Hematopoietic multipotent progenitor cell treated with erythropoietin and hydrocortisone succinate and interleukin-3 and kit ligand, for 6 days (in vitro differentiated cells): ENCODE measurements at places on chromosomes 4 and X.

DNA sequence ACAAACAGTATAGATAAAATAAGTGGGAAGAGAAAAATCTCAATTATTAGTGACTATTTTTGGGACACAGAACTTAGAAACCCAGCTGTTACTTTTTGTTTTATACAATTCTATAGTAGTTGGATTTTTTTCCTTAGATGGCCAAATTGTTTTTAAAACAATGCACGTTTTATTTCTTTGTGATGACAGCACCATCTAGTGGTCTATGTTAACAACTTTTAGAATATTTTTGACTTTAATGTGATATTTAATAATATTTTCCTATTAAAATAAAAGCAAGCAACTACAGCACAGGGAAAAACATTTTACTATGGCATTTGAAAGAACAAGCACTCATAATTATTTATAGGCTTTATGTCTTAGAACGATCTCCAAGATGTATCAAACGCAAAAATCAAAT lies 5.6 kb upstream of the SMIM31 start:
- peak; percentile 51 for DNase-seq

DNA sequence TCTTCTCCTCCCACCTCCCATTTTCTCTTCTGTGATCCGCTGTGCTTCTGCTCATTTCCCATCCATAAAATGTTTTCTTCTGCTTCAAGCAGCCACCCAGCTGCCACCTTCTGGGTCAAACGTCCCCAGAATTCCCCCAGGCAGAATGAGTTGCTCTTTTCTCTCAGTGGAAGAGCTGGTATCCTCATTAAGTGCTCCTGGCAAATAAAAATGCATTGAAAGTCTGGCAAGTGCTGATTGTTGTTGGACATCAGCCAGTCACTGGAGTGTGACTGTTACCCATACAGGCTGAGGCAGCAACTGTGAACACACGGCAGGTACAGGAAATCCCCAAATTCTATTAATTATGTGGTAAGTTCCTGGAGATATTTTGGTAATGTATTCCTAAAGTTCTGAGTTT lies 52.6 kb downstream of the LIMCH1 start:
- DNase-seq, result no peak

- no peak for DNase-seq
Measured at GRCh38 chr4:112094330-112094729, 50.9 kb upstream of the FAM241A start.

DNA sequence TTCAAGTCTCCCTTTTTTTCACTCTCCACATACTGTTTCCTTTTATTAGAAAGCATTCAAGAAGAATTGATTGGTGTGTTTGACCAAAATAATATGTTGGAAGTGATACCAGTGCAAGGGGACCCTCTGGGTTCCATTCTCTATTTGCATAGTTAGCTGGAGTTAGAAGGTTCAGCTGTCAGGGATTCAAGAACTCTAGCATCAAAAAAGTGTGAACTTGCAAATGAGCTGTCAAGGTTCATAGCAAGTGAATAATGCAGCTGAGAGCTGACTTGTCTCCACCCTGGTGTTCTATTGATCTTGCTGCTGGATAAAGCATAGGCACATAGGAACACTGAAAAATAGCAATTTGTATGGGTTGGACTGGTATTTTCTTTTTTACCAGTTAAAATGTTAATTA lies 73.2 kb downstream of the SORBS2 start:
- DNase-seq, result no peak

GRCh38 chrX:87518504-87518903 lies 902 bp downstream of the KLHL4 start:
- DNase-seq, result no peak

- DNase-seq, result no peak
Measured at GRCh38 chr4:155367608-155368007, 9.2 kb downstream of the MAP9 start.

DNA sequence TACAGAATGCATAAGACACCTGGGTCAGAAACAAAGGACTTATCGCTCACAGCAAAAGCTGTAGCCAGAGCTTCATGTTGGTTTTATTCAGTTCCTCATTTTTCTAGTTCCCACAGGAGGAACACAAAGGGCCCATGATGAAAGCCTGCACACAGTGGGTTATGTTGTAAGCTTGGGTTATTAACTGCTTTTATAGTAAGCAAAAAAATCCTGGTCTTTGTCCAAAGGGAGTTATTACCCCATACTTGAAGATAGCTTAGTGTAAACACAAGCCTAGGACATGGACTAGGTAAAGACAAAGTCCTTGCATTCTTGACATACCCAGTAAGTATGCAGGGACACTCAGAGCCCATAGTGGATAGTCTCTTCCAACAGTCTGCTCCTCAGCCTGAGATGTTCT lies 11.7 kb downstream of the BBS12 start:
- DNase-seq, result peak; percentile 67

DNA sequence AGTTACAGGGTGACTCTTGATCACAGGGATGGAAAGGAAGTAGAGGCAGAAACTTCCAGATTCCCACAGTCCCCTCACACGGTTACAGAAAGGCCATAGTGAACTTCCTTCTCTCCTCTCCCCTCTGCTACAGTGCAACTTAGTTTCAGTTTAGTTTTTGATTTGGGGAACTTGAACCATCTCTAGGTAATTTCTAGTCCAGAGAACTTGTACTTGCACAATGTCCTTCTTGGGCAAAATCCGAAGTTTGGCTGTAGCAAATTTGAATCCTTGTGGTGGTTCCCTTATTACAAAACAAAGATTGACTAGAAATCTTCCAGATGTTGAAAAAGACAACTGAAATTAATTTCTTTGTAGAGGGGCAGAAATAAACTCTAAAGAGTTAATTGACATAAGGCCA lies 1.2 kb upstream of the BLTP1 start:
- DNase-seq, result no peak

GRCh38 chrX:63657821-63658220 lies 127.2 kb downstream of the ARHGEF9 start:
- DNase-seq, result no peak

DNA sequence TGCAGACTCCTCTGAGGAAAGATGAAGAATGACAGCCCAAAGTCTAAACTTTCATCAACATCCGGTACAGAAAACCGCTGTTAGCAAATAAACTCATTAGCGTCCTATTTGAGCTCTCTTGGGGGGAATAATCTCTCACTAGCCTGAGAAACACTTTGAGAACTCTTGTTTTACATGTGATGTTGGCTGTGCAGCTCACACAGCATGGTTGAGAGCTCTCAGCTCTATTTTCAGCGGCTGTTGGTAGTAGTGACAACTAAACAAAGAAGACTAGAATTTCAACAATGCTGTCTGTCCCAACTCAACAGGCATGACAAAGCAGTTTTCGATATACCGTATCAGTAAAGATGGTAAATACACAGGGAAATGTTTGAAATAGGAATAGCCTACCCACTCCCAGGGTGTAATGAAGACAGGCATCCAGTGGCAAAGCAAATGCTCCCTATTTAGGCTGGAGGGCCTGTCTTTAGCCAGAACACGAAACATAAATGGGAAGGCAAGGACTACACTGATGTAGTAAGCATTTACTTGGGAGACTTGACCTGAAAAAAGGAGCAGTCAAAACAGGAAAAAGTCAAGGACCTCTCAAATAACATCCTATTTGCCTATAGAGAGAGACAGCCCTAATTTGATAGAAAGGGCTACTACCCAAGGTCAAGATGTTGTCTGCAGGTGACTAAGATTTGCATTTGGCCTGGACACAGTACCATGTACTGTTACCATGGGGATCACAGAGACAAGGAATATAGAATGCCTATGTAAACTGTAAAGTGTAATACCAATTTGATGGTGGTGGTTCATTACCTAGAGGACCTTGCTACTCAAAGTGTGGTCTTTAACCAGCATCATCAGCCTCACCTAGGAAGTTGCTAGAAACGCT lies 60.4 kb downstream of the PPEF2 start:
- DNase-seq, result peak; percentile 34
